ENCODE measurements at places on chromosomes 16 and 17.
A peak's percentile ranks its signal among the peaks of the same experiment; 100 is the strongest.

- peaks cover 4% of the 10 kb centered on the region for H3K4me1 ChIP-seq
- no peak overlapping the region for H3K27ac ChIP-seq
- no peaks in the 10 kb centered on the region for H3K27me3 ChIP-seq
- DNase-seq, result peak; percentile 24
- H3K4me3 ChIP-seq, result no peak overlapping the region
Observed at GRCh38 chr17:60529806-60530205, 3.8 kb upstream of the APPBP2 start.

GRCh38 chr16:3951861-3952736, 71.6 kb upstream of the CREBBP start:
- H3K4me1 ChIP-seq, result peaks cover 14% of the 10 kb centered on the region
- peaks cover 2% of the 10 kb centered on the region for H3K27me3 ChIP-seq
- H3K36me3 ChIP-seq, result no peaks in the 10 kb centered on the region
- no peak overlapping the region for H3K27ac ChIP-seq

GRCh38 chr17:59914274-59914854, 21.4 kb downstream of the RPS6KB1 start:
- DNase-seq, result peak; percentile 59
- H3K27ac ChIP-seq, result no peak overlapping the region
- no peak overlapping the region for H3K4me3 ChIP-seq
- H3K27me3 ChIP-seq, result no peaks in the 10 kb centered on the region
- peaks cover 61% of the 10 kb centered on the region for H3K36me3 ChIP-seq

DNA sequence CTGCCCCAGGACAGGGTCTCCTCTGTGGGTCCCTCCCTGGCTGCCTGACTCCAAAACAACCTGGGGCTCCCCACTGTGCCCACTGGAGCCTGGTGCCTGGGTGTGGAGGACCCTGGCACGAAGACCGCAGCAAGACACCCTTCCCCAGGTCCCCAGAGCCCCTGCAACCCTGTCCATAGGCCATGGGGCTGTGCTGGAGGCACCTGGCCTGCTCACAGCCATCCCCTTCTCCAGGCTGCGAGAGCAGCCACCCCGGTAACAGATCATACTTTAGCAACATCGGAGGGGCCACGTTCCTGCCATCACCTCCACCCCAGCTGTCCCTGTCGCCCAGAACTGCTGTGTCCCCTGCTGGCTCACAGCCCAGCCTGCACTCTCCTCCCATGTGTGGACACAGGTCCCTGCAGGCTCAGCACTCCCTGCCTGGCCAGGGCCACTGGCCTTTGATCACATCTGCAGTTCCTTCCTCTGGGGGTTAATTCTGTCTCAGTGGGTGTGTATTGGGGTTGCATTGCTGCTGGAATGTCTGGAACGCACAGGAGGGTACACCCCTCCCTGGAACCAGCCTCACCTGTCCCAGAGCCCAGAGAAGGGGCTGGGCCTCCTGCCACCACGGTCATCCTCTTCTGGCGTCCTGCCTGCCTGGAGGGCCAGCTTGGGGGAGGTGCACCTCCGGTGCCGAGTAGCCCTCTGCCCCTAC, 12.2 kb downstream of the PPL start:
- no peak overlapping the region for H3K27ac ChIP-seq
- no peak for DNase-seq
- H3K27me3 ChIP-seq, result no peaks in the 10 kb centered on the region
- H3K36me3 ChIP-seq, result peaks cover 16% of the 10 kb centered on the region
- H3K4me1 ChIP-seq, result peaks cover 9% of the 10 kb centered on the region

GRCh38 chr17:27543464-27543856, 87.2 kb downstream of the KSR1 start:
- H3K4me3 ChIP-seq, result no peak overlapping the region
- H3K27ac ChIP-seq, result no peak overlapping the region
- no peaks in the 10 kb centered on the region for H3K36me3 ChIP-seq
- peaks cover 3% of the 10 kb centered on the region for H3K27me3 ChIP-seq
- peaks cover 55% of the 10 kb centered on the region for H3K4me1 ChIP-seq
- no peak for DNase-seq

DNA sequence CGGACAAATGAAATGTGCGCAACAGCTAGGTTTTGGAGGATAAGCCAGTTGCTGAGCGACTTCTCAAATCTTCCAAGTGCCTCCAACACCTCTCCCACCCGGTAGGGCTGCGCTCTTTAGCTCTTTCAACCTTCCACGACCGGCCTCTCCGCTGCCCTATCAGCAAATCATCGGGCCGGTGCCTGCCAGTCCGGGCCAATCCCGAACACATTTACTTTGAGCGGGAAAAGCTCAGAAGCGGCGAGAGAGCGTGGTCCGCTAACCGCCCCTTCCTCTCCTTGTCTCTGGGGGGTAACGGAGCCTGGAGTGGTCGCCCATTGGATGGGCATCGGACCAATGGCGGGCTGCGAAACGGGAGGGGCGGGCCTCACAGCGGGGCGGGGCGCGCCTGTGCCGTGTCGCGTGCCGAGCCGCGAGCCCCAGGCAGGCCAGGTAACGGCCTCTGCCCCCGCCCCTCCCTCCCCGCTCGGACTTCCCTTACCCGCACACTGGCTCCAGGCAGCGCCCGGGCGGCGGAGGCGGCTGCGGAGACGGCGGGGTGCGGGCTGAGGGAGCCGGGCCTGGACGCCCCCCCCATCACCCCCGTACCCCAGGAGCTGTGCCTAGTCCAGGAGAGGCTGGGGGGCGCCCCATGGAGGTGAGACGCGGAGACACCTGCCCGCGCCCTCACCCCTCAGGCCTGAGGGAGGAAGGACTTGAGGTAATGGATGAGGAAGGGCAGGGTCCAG, at the start of gene MEIOC:
MEIOC (plus strand) TSS at position 486 of the 728 bp plus-strand sequence; CDS start at position 632, 146 bp downstream.
- H3K27me3 ChIP-seq, result peaks cover 36% of the 10 kb centered on the region
- peak within 1 kb of the TSS; percentile 18 for H3K4me3 ChIP-seq
- H3K4me1 ChIP-seq, result peaks cover 9% of the 10 kb centered on the region
- no peak within 1 kb of the TSS for H3K27ac ChIP-seq
- no peaks in the 10 kb centered on the region for H3K36me3 ChIP-seq

GRCh38 chr16:81830845-81831540, 51.9 kb downstream of the PLCG2 start:
- no peak overlapping the region for H3K27ac ChIP-seq
- H3K4me3 ChIP-seq, result no peak overlapping the region
- no peaks in the 10 kb centered on the region for H3K36me3 ChIP-seq
- no peak for DNase-seq
- H3K4me1 ChIP-seq, result peaks cover 3% of the 10 kb centered on the region

DNA sequence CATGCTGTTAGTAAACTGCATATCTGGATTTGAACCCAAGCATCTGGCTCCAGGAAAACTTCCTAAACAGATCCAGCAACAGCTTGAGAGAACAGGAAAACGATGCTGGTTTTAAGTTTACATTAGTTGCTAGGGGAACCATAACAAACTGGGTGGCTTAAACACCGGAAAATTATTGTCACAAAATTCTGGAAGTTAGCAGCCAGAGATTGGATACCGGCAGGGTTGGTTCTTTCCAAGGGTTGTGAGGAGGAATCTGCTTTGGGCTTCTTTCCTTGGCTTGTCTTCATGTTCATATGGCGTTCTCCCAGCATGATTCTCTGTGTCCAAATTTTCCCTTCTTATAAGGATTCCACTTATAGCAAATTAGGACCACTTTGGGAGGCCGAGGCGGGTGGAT, 276.9 kb upstream of the TOM1L1 start:
- no peaks in the 10 kb centered on the region for H3K36me3 ChIP-seq
- no peak for DNase-seq
- H3K27ac ChIP-seq, result no peak overlapping the region
- no peaks in the 10 kb centered on the region for H3K4me1 ChIP-seq
- no peaks in the 10 kb centered on the region for H3K27me3 ChIP-seq
- no peak overlapping the region for H3K4me3 ChIP-seq

GRCh38 chr17:34055606-34056005, 199.5 kb upstream of the CCL2 start:
- no peaks in the 10 kb centered on the region for H3K27me3 ChIP-seq
- H3K4me1 ChIP-seq, result no peaks in the 10 kb centered on the region
- no peak overlapping the region for H3K27ac ChIP-seq
- no peak for DNase-seq

- H3K27ac ChIP-seq, result no peak overlapping the region
- peaks cover 22% of the 10 kb centered on the region for H3K27me3 ChIP-seq
- no peak overlapping the region for H3K4me3 ChIP-seq
- H3K36me3 ChIP-seq, result no peaks in the 10 kb centered on the region
- no peak for DNase-seq
Observed at GRCh38 chr17:21076242-21076641, 33.4 kb upstream of the USP22 start.

DNA sequence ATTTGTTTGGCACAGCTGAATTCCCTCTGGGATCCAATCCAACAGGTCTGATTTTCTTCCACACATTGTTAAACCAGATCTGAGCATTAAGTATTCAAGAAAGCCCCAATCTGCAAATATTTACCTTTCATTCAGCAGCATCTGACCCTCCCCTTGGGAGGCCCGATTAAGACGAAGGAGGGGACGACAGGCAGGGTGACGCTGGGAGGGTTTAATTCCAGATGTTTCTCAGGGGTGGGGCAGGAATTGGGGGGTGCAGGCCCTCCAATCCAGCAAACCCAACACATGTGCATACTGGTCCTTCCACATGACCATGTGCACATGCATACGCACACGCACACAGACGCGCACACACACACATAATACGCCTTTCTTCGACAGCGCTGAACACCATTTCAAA, 240.5 kb downstream of the GSG1L start:
- no peak overlapping the region for H3K27ac ChIP-seq
- no peaks in the 10 kb centered on the region for H3K4me1 ChIP-seq
- no peaks in the 10 kb centered on the region for H3K36me3 ChIP-seq
- no peak overlapping the region for H3K4me3 ChIP-seq
- peaks cover 28% of the 10 kb centered on the region for H3K27me3 ChIP-seq

- H3K27me3 ChIP-seq, result no peaks in the 10 kb centered on the region
- H3K27ac ChIP-seq, result no peak overlapping the region
- peaks cover 27% of the 10 kb centered on the region for H3K4me1 ChIP-seq
- H3K4me3 ChIP-seq, result peak overlapping the region; percentile 93
- DNase-seq, result no peak
Observed at GRCh38 chr16:87380403-87380802, 3.2 kb downstream of the FBXO31 start.

GRCh38 chr16:88367560-88367959, 15.2 kb upstream of the ZNF469 start:
- H3K27me3 ChIP-seq, result peaks cover 8% of the 10 kb centered on the region
- H3K4me3 ChIP-seq, result no peak overlapping the region

- H3K36me3 ChIP-seq, result peaks cover 82% of the 10 kb centered on the region
- peaks cover 12% of the 10 kb centered on the region for H3K4me1 ChIP-seq
- H3K4me3 ChIP-seq, result no peak overlapping the region
- H3K27ac ChIP-seq, result no peak overlapping the region
- H3K27me3 ChIP-seq, result no peaks in the 10 kb centered on the region
Observed at GRCh38 chr16:88070341-88070740, 119.1 kb downstream of the BANP start.

DNA sequence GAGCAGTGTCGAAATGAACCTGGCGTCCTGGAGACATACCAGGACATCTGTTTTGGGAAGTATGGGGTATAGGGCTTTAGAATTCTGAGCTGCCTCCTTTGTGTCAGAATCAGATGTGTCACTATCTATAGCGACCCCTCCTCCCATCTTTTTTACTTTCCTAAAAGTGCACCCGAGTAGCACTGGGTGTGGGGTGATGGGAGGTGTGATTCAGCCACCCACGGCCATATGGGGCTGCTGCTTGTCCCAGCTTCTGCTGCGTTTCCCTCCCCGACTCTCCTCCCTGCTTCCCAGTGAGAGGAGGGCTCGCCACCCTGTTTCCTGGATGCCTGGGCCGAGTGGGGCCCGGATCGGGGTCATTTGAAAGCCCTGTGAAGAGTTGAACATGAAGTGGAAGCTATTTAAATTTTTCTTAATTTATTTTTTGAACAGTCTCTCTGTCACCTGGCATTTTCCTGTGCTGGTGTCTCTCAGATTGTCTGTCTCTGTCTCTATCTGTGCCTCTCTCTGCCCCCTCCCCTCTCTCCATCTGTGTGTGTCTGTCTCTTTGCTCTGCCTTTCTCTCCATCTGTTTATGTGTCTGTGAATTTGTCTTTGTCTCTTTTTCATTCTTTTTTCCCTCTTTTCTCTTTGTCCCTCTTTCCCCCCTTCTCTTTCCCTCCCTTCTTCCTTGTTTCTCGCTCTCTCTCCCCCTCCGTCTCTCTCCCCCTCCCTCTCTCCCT, 638.8 kb upstream of the EEF2KMT start:
- no peak overlapping the region for H3K4me3 ChIP-seq
- no peaks in the 10 kb centered on the region for H3K36me3 ChIP-seq
- H3K27me3 ChIP-seq, result no peaks in the 10 kb centered on the region

DNA sequence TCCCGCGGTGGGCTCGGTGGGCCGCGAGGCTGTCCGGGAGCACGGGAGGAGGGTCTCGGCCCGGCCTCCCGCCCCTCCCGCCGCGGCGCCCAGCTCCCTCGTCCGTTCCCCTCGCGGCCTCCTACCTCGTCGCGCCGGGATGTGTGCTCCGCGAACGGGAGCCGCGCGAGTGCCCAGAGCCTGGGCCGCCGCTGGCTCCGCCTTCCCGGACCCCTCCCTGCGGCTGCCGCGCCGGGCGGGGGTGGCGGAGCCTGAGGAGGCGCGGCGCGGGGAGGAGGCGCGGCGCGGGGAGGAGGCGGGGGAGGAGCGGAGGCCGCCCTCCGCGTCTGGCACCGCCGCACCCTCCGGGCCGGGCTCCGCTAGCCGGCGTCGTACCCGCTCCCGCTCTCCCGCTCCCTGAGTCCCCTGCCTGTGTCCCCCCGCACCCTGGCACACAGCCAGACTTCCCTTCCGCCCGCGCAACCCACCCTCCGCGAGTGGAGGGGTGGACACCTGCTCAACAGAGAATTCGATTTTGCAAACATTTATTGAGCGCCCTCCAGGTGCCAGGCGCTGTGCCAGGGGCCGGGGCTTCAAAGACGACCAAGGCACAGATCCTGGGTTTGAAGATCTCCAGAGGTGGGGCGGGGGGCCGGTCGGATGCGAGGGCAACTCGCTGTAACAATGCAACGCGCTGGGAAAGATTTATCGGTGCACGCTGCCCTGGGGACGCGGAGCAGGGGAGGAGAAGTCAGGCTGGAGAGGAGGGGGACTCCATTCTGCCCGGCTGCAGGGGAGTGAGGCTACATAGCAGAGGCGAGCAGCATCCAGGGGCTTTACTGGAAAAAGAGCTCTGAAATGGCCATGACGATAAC, at the start of gene MPP3:
MPP3 (minus strand) TSS at position 171 of the 854 bp plus-strand sequence. CDS start 1,240 bp downstream, outside the sequence.
- DNase-seq, result peak; percentile 70
- peaks cover 34% of the 10 kb centered on the region for H3K36me3 ChIP-seq
- no peaks in the 10 kb centered on the region for H3K27me3 ChIP-seq
- peaks cover 14% of the 10 kb centered on the region for H3K4me1 ChIP-seq
- H3K27ac ChIP-seq, result no peak within 1 kb of the TSS
- H3K4me3 ChIP-seq, result peak within 1 kb of the TSS; percentile 81

- no peak overlapping the region for H3K27ac ChIP-seq
- H3K4me3 ChIP-seq, result no peak overlapping the region
- DNase-seq, result no peak
- no peaks in the 10 kb centered on the region for H3K27me3 ChIP-seq
- peaks cover 4% of the 10 kb centered on the region for H3K4me1 ChIP-seq
- H3K36me3 ChIP-seq, result no peaks in the 10 kb centered on the region
Observed at GRCh38 chr17:79057737-79058385, 16.8 kb upstream of the ENGASE start.

- no peaks in the 10 kb centered on the region for H3K4me1 ChIP-seq
- no peak overlapping the region for H3K27ac ChIP-seq
- no peaks in the 10 kb centered on the region for H3K36me3 ChIP-seq
- no peaks in the 10 kb centered on the region for H3K27me3 ChIP-seq
- no peak for DNase-seq
Observed at GRCh38 chr16:52237823-52238222, 309.1 kb downstream of the TOX3 start.
